GM03348 (cell line): ENCODE measurements at places on chromosomes 4 and X.

DNA sequence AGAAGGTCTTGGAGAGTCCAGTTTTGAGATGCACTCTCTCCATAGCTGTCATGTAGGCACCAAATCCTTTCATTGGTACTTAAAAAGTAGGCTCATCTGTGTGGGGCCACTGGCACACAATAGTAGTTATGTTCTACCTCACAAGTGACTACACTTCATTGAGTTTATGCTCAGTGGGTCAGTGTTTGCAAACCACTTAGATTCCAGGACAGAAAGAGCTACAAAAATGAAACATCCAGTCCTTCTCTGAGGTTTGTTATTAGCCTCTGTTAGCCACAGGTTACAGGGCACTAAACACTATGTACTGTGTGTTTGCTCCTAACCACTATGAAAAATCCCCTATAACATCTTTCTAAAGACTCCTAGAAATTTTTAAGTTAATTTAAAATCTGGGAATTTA is 13.8 kb downstream of the RAB28 start:
- DNase-seq = no peak

- DNase-seq = no peak
Measured at GRCh38 chr4:81424816-81425755, 46.6 kb downstream of the RASGEF1B start.

DNA sequence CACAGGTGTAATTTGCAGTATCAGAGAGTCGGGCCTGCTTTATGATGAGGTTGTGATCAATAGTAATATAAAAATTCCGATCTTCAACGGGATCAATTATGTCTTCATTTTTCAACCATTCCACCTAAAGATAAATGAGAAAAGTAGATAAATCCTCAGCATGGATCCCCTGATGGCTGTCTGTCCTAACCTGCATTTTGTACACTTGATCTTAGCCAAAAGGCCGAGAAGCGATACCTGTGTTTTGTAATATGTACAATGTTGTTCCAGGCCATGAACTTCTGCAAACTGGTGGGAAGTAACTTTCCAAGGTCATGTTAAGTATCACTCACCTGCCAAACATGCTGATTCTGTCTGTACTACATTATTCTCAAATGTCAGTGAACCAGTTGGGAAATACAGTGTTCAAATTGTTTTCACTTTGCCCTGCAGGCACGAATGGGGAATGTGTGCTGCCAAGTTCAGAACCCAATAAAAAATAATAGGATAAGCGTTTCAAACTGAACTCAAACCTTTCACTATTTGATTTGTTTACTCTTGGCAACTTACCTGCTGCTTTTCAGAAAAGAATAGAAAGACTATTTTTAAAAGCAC is 298.1 kb downstream of the UNC5C start:
- DNase-seq = no peak

DNA sequence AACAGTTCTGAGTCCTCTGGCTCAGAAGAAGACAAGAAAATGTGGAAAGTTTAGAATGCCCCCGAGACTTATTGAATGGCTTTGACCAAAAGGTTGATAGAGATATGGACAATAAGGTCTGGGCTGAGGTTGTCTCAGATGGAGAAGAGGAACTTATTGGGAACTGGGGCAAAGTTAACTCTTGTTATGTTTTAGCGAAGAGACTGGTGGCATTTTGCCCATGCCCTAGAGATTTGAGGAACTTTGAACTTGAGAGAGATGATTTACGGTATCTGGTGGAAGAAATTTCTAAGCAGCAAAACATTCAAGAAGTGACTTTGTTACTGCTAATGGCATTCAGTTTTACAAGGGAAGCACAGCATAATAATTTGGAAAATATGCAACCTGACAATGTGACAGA is 1549.3 kb upstream of the ADGRL3 start:
- no peak for DNase-seq

GRCh38 chr4:110484767-110485166 is 8.8 kb downstream of the ENPEP start:
- DNase-seq = peak; percentile 49

DNA sequence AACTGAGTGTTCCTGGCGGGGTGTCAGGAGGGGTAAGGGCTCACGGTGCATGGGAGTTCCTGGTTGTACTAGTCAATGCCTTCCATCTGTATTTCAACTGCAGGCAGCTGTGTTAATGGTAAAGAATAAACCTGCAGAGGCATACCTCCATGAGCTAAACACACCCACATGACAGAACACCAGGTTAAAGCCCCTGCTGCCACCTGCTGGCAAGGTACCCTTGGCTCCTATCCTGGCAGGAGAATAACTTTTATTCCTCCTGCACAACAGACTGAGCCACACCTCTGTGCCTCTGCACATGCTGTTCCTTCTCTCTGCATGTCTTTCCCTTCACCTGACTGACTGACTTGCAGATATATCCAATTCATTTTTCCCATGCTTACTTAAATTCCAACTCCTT is 11.1 kb downstream of the ITIH6 start:
- no peak for DNase-seq

DNA sequence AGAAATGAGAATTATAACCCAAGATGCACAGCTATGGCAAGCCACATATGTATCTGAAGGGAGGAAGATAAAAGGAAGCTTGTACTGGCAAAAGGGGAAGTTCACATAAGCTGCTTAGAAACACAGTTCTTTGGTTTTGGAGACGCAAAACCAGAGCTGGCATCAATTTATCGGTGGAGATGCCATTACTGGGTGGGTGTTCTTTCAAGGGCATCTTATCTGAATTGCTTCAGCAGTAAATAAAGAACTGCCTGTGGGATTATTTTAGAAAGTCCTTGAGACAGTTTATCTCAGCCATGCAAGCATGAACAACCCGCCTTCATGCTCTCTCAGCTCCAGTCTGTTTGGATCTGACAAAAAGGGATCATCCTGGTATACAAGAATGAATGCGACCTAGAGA is 60.8 kb downstream of the DDX60 start:
- no peak for DNase-seq

- DNase-seq = no peak
Measured at GRCh38 chr4:112531146-112531545, 15.2 kb upstream of the NEUROG2 start.

- no peak for DNase-seq
Measured at GRCh38 chr4:2090642-2091041, 31.5 kb downstream of the NAT8L start.

GRCh38 chrX:96689991-96690390 is 5.3 kb downstream of the DIAPH2 start:
- no peak for DNase-seq

- peak; percentile 88 for DNase-seq
Measured at GRCh38 chrX:151697522-151697921, 2.3 kb downstream of the PRRG3 start.

GRCh38 chr4:35167385-35167784 is 1076.9 kb downstream of the ARAP2 start:
- no peak for DNase-seq

GRCh38 chrX:24241822-24242648 is 71.8 kb downstream of the SUPT20HL2 start:
- peak; percentile 31 for DNase-seq

DNA sequence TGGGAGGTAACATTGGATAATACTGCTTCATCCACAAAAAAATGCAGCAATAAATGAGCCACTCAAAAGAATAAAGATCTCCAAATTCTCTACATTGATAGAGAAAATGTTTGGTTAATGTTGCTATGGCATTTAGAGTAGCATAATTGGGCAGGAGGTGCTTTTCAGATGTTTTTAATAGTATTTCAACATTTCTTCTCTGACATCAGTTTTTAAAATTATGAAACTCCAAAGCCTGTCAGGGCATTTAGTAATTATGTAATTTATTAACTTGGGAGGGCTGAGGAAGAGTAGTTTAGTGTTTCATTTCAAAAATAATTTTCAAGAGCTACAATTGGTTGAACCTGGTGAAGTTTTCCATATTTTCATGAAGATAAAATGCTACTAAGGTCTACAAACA is 211.3 kb upstream of the INTU start:
- no peak for DNase-seq

- DNase-seq = no peak
Measured at GRCh38 chr4:102541697-102542096, 40.5 kb downstream of the NFKB1 start.

- DNase-seq = peak; percentile 49
Measured at GRCh38 chr4:27318740-27319139, 458.1 kb downstream of the STIM2 start.

GRCh38 chrX:1601768-1602085 is 10.3 kb downstream of the AKAP17A start:
- DNase-seq = no peak

- DNase-seq = no peak
Measured at GRCh38 chr4:176453658-176454057, 133.9 kb downstream of the SPCS3 start.

DNA sequence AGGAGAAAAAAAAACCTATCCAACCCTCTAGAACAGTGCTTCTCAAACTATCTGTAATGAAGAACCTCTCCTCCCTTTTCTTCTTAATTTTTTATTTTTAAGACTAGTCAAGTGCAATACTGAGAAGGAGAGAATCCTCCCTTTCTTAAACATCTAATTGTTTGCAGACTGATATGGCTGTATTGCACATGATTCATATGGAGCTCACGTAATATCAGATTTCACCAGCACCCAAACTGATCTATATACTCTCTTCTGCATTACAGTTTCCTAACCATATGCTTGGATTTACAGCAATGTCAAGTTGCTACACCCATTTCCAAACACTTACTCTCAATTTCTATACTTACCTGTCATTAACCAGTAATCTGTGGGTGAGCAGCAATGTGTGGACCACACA is 9.5 kb downstream of the PRMT9 start:
- no peak for DNase-seq

- DNase-seq = no peak
Measured at GRCh38 chr4:84733343-84734033, 150.6 kb downstream of the CDS1 start.

- DNase-seq = no peak
Measured at GRCh38 chr4:161658676-161659075, 505.1 kb downstream of the FSTL5 start.

- DNase-seq = no peak
Measured at GRCh38 chrX:39854772-39855747, 242.7 kb downstream of the BCOR start.

GRCh38 chr4:121951521-121952110 is at the start of gene TRPC3:
TRPC3 (minus strand) TSS chr4:121952060; CDS start chr4:121951680, 380 bp downstream.
- peak; percentile 71 for DNase-seq

DNA sequence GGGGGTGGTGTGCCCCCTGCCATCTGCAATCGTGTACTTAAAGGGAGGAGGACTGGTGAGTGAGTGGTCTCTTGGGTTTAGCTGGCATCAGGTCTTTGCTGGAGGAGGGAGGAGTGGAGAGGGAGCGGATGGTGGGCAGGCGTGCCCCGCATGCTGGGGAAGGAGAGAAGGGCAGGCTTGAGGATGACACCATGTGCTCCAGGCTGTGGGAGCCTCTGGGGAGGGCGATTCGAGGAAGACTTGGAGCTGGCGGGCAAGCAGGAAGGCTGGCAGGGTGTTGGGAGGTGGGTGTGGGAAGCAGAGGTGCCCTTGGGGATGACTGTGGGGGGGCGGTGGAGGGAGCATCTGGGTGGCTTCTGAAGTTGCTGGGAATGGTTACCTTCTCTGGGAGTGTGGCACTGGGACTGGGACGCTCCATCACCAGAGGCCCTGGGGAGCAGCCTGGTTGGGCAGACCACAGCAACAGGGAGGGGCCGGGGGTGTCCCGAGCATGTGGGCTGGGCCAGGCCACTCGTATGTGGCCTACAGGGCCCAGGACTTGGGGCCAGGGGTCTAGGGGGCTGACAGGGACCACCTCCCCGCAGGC is 30.8 kb upstream of the AFAP1 start:
- DNase-seq = no peak

DNA sequence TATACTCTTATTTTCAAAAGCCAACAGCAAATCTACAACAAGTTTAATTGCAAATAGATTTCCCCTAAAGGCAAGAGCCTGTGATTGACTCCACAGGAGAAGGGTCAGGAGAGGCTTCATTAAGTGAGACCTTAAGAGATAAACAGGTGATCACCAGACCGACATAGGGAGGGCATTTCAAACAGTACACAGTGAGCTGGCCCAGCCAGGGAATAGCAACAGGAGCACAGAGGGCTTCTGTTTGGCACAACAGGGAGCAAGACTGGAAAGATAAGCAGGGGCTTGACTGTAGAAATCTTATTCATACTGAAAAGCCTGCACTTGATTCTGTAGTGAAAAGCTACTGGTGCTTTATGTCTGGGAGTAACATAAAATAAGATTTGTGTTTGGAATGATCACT is 3.9 kb downstream of the RUFY3 start:
- no peak for DNase-seq

DNA sequence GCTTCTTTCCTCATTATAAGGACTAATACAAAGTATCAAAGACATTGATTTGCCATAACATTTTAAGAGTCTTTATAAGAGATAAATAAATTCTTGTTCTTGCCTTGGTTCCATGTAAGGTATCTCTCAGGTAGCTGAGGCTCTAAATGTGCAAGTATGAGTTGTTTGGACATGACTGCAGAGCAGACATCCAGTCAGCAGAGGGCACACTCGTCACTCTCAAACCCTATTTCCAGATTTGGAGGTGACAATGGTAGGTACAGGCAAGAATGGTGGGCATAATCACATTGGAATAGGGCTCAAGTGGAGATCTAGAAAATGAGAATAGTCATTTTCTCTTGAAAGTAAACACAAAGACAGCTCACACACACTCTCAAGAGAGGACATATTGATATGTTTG is 133.3 kb upstream of the ZIC3 start:
- DNase-seq = no peak

DNA sequence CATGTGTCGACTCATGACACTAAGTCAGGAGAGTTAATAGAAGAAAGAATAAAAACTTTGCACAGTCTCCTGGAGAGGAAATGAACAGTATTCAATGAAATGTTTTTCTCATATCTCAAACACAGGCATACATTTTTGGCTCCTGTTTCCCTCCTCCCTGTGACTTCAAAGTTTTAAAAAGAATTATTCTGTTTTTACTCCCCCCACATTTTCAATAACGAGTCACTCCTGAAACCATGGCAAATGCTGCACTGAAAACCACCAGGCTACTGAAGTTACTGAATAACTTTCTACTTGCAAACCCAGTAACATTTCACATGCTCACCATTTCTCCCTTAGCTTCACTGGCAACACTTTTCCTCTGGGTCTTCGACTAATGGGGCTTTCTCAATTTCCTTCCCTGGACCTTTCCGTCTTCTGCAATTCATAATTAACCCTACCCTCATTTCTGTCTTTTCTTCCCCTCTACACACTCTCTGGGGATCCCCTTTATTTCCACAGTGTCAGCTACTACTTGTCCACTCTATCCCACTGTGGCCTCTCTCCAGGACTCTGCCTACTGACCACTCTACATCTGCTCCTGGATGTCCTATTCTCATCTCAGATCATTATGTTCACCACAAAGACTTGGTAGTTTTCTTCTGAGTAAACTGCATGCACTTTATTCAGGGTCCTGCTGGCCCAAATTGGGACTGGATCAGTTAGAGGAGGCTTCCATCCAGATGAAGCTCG is 225.8 kb upstream of the ETNPPL start:
- peak; percentile 12 for DNase-seq

DNA sequence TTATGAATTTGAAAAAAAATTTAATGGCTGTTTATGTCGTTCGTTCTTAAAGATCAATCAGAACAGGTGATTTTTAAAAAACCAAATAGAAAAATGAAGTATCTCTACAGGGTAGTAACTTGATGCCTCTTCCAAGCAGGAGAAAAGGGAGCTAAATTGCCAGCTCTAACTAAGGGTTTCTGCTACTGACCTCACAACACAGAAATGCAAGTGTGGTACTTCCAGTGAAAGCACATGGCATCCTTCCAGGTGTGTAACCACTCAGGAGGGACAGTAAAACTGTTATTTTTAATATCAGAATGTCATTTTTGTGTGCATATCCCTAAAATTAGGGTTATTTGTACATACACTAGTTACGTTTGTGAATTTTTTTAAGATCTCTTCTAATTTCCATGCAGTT is 116.8 kb upstream of the ZCCHC13 start:
- DNase-seq = no peak

- DNase-seq = peak; percentile 35
Measured at GRCh38 chrX:38864165-38864564, 62.9 kb downstream of the MID1IP1 start.
